ENCODE measurements at places on chromosomes 12 and 14.

DNA sequence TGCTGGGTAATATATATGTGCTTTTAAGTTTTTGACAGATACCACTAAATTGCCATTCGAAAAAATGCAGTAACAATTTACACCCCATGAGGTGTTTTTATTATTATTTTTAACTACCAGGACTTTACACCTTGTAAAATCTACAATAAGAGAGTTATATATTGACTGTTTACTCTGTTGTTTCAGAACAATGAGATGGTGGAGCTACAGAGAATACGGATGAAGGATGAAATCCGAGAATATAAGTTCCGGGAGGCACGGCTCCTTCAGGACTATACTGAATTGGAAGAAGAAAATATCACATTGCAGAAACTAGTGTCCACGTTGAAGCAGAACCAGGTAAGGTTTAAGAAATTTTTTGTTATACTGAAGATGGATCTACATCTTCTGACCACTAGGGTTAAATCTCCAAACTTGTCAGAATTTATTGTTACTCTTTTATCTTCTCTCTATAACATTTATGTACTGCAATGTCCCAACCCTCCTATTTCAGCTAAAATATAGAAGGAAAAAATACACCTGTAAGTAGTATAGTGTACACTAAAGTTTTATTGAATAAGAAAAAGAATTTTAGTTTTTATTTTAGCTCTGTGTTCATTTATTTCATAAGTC is 105.4 kb upstream of the FGD4 start:
- DNase-seq: no peak

GRCh38 chr12:99901181-99901580 is 83.6 kb downstream of the ANKS1B start:
- no peak for DNase-seq

- DNase-seq: no peak
Measured at GRCh38 chr12:20142316-20142715, 226.0 kb upstream of the PDE3A start.

GRCh38 chr14:100393362-100393761 is 70.2 kb downstream of the SLC25A47 start:
- DNase-seq: no peak

DNA sequence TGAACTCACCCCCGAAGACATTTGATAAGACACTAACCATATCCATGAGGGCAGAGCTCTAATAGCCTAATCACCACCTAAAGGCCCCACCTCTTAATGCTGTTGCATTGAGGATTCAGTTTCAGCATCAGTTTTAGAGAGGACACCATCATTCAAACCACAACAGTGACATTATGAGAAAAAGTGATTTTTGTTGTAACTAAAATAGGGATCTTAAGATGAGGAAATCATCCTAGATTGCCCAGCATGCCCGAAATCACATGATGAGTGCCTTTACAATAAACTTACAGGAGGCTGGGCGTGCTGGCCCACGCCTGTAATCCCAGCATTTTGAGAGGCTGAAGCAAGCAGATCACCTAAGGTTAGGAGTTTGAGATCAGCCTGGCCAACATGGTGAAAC is 9.7 kb upstream of the GLT1D1 start:
- DNase-seq: no peak

GRCh38 chr12:13425766-13426165 is 229.2 kb downstream of the EMP1 start:
- no peak for DNase-seq

GRCh38 chr14:100584056-100585031 is 2.9 kb downstream of the BEGAIN start:
- no peak for DNase-seq

GRCh38 chr14:102200690-102201352 is 61.1 kb downstream of the WDR20 start:
- DNase-seq: no peak

DNA sequence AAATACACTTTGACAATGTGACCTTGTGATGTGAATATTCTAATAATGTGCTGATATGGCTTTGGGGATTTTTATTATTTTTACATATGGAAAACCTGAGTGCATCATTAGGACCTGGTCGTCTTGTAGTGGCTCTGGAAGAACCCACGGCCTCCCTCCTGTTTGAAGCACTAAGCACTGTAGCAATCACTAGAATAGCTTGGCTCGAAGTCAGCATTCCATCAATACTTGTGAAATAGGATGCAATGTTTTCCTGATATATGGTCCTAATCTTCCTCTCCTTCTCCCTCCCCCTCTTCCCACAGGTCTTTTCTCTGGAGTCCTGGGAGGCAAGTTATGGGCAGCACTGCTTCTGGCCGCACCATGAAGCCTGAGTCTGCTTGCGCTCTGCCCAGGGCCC is 71.9 kb downstream of the NRXN3 start:
- no peak for DNase-seq

GRCh38 chr12:88230271-88230670 is 88.2 kb downstream of the TMTC3 start:
- DNase-seq: no peak

GRCh38 chr12:2679068-2679815 is 115.5 kb upstream of the FKBP4 start:
- DNase-seq: no peak

GRCh38 chr14:70009961-70010360 is 130.7 kb downstream of the SMOC1 start:
- DNase-seq: no peak

- no peak for DNase-seq
Measured at GRCh38 chr14:64612021-64612380, 62.2 kb downstream of the PPP1R36 start.

Data from T-helper 1 cell (primary cell).